Naive thymus-derived CD8-positive, alpha-beta T cell (primary cell): ENCODE measurements at places on chromosomes 5 and 9.

DNA sequence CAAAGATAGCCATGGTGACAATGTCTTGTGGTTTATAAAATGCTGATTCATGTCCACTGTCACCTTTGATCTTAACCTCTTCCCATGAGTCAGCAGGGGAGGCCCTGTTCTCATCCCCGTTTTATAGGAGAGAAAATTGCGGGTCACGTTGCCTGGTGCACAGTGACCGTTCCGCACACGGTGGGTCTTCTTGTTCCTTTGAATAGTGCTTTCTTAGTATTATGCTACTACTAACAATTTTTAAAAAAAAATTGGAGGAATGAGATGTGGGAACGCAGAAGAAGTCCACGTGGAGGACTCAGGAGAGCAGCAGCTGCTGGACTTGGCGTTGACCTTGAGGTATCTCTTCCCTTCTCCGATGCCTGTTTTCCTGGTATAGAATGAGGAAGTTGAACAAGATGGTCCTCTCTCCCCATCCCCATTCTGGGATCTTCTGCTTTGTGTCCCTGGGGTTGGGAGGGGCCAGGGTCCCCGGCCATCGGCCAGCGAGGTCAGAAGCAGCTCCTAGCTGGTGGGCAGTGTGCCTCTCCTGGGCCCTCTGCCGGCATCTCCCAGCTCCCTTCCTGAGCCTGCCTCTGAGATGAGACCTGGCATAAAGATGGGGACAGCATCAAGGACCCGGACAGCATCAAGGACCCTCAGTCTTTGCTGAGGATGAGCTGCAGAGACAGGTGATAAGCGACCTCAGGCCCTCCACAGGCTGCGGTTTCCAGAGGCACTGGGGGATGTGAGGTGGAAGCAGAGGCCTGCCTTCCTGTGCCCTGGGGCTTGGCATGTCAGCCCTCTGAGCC lies 143.9 kb downstream of the C9orf50 start:
- no peak overlapping the region for H3K27ac ChIP-seq
- no peak for DNase-seq

DNA sequence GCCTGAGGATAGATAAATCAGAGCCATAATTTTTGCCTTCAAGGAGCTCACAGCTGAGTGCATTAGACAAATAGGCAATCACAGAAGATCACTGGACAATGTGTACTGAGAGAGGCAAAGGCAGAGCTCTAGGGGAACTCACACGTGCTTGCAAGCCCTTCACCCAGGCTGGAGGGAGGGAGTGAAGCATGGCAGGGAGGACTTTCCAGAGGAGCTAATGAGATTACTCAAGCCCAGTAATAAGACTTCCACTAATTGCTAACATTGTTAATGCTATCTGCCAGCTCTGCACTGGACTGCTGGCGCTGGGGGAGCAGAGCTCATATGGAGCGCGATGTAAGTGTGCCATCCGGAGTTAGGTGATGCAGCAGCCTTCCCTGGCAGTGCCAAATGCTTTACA lies 408.4 kb downstream of the NTRK2 start:
- DNase-seq, result no peak
- H3K36me3 ChIP-seq, result no peaks in the 10 kb centered on the region
- H3K4me1 ChIP-seq, result no peaks in the 10 kb centered on the region
- peaks cover 5% of the 10 kb centered on the region for H3K27me3 ChIP-seq
- H3K27ac ChIP-seq, result no peak overlapping the region

GRCh38 chr5:35698047-35698808 lies 80.6 kb downstream of the SPEF2 start:
- H3K36me3 ChIP-seq, result peaks cover 23% of the 10 kb centered on the region
- no peaks in the 10 kb centered on the region for H3K27me3 ChIP-seq
- no peak overlapping the region for H3K4me3 ChIP-seq
- peak overlapping the region; percentile 38 for H3K27ac ChIP-seq
- no peaks in the 10 kb centered on the region for H3K4me1 ChIP-seq

- H3K27me3 ChIP-seq, result peaks cover 11% of the 10 kb centered on the region
- no peak overlapping the region for H3K27ac ChIP-seq
- H3K4me3 ChIP-seq, result no peak overlapping the region
- no peak for DNase-seq
Observed at GRCh38 chr9:6078382-6079105, 63.1 kb upstream of the RANBP6 start.

GRCh38 chr5:172172912-172173563 lies 15.0 kb downstream of the STK10 start:
- H3K4me3 ChIP-seq, result peak overlapping the region; percentile 88
- peaks cover 99% of the 10 kb centered on the region for H3K4me1 ChIP-seq
- DNase-seq, result no peak
- peaks cover 40% of the 10 kb centered on the region for H3K36me3 ChIP-seq

DNA sequence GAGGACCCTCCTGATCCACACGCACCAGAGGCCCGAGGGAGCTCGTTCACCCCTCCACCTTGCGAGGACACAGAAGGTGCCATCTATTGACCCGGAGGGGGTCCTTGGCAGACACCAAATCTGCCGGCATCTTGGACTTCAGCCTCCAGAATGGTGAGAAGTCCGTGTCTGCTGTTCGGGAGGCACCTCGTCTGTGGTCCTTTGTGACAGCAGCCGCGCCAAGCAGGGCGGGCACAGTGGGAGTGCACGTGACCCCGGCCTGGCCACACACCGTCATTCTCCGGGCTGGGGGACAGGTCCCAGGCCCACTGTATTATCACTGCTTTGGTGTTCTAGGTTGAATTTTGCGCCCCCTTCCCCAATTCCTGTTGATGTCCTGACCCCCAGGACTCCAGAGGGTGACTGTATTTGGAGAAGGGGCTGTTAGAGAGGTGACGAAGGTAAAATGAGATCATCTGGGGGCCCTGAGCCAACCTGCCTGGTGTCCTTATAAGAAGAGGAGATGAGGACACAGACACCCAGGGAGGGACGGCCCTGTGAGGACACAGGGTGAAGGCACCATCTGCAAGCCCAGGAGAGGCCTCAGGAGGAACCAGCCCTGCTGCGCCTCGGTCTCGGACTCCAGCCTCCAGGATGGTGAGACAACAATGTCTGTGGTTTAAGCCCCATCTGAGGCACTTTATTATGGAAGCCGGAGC lies 15.7 kb downstream of the LPCAT1 start:
- H3K36me3 ChIP-seq, result peaks cover 3% of the 10 kb centered on the region
- no peaks in the 10 kb centered on the region for H3K27me3 ChIP-seq
- DNase-seq, result no peak
- no peak overlapping the region for H3K4me3 ChIP-seq

GRCh38 chr5:33260098-33260497 lies 180.7 kb upstream of the TARS1 start:
- H3K27ac ChIP-seq, result no peak overlapping the region
- H3K36me3 ChIP-seq, result no peaks in the 10 kb centered on the region
- no peaks in the 10 kb centered on the region for H3K4me1 ChIP-seq
- no peak for DNase-seq

- no peaks in the 10 kb centered on the region for H3K36me3 ChIP-seq
- no peaks in the 10 kb centered on the region for H3K4me1 ChIP-seq
- no peaks in the 10 kb centered on the region for H3K27me3 ChIP-seq
- no peak overlapping the region for H3K27ac ChIP-seq
- DNase-seq, result no peak
- H3K4me3 ChIP-seq, result no peak overlapping the region
Observed at GRCh38 chr9:124694414-124695279, 76.5 kb downstream of the NR6A1 start.

GRCh38 chr5:134576386-134577021 lies 51.0 kb downstream of the JADE2 start:
- peaks cover 89% of the 10 kb centered on the region for H3K36me3 ChIP-seq
- H3K27me3 ChIP-seq, result no peaks in the 10 kb centered on the region
- H3K27ac ChIP-seq, result no peak overlapping the region

- no peak overlapping the region for H3K4me3 ChIP-seq
- H3K27me3 ChIP-seq, result peaks cover 24% of the 10 kb centered on the region
- H3K27ac ChIP-seq, result no peak overlapping the region
- no peaks in the 10 kb centered on the region for H3K36me3 ChIP-seq
- no peaks in the 10 kb centered on the region for H3K4me1 ChIP-seq
Observed at GRCh38 chr5:72130351-72130761, 23.1 kb downstream of the MAP1B start.

DNA sequence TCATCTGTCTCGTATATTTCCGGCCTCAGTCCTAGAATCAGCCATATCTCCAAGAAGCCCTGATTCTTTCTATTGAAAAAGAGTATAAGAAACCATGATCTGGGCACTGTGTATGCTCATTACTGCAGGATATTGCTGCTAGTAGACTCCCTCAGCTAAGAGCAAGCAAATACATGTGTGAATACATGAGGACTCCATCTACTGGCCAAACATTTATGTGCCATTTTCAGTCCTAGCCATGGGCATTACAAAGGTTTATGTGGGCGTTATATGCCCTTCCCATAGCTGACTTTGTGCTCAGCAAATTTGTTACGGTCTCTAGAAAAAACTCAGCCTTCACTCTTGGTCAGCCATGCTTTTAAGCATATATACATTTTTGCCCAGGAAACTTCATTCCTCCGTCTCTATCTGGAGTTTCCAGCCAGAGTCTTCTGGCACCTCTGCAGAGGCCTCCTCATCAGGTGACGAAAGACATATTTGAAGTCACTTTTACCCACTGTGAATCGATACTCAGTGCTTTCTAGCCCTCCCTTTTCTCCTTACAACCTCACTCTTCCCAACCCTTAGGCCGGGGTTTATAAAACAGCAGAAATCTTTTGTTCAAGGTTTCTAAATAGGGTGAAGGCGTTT lies 1495.6 kb upstream of the CDH6 start:
- no peak for DNase-seq
- H3K27ac ChIP-seq, result no peak overlapping the region
- no peaks in the 10 kb centered on the region for H3K27me3 ChIP-seq

DNA sequence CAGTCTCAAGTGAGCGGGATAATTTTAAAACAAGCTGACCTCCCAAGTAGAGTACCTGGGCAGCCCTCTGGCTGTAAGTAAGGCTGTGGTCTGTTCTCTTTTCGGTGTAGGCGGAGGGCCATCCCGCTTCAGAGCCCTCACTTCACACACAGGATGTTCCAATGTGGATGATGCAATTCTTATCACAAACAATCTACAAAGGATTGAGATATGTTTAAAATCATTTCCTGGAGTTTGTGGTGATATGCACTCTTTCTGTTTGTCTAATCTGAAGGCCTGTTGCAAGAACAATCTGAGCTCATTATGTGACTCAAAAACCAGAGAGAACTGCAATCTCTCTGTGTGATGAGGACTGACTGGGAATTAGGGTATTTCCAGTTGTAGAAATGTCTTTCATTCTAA lies 42.5 kb downstream of the ITGA2 start:
- peak overlapping the region; percentile 89 for H3K27ac ChIP-seq
- H3K4me1 ChIP-seq, result peaks cover 12% of the 10 kb centered on the region
- peak overlapping the region; percentile 19 for H3K4me3 ChIP-seq
- no peaks in the 10 kb centered on the region for H3K27me3 ChIP-seq
- DNase-seq, result no peak
- no peaks in the 10 kb centered on the region for H3K36me3 ChIP-seq

DNA sequence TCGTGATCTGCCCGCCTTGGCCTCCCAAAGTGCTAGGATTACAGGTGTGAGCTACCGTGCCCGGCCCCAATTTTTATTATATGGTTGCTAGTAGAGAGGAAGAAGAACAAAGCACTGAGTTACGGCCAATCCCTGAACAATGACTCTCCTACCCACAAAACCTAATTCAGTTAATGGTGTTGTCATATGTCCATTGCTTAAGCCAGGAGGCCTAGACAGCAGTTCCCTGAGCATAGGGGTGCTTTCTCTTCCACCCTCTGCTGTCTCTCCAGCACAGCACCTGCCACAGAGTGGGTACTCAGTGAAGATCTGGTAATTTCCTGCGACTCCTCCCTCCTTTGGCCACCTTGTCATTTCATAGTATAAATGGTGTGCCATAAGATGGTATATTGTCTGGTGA lies 21.4 kb upstream of the LTC4S start:
- no peak for DNase-seq
- H3K27me3 ChIP-seq, result no peaks in the 10 kb centered on the region
- H3K4me3 ChIP-seq, result no peak overlapping the region
- H3K27ac ChIP-seq, result no peak overlapping the region
- peaks cover 2% of the 10 kb centered on the region for H3K4me1 ChIP-seq

DNA sequence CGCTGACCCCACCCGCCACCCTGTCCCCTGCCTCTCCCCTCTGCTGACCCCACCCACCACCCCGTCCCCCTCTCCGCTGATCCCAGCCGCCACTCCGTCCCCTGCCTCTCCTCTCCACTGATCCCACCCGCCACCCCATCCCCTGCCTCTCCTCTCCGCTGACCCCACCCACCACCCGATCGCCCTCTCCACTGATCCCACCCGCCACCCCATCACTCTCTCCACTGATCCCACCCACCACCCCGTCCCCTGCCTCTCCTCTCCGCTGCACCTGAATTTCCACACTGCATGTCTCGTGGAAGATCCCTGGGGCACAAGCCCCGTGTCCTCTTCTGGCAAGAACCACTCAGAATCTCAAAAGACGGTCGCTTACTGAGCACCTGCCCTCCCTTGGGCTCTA lies 53.4 kb upstream of the OLFM1 start:
- H3K4me1 ChIP-seq, result no peaks in the 10 kb centered on the region
- H3K27me3 ChIP-seq, result no peaks in the 10 kb centered on the region
- no peaks in the 10 kb centered on the region for H3K36me3 ChIP-seq
- DNase-seq, result no peak
- no peak overlapping the region for H3K27ac ChIP-seq

DNA sequence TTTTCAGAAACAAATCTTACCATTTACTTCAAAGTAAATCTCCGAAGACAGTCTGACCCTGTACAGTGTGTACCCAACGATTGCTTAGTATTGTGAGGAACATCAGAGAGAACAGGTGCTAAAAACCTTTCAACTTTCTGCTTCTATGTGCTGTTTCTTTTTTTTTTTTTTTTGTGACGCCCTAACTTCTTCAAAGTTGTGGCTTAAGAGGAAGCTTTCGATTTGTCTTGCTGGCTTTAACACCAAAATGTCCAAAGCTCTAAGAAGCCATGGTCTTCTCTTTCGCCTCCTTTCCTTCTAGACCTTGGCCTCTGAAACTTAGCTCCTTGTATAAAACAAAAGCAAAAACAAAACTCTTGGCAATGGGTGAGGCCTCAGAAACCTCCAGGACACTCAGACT lies 1.2 kb downstream of the TNFSF8 start:
- H3K36me3 ChIP-seq, result peaks cover 7% of the 10 kb centered on the region
- H3K4me1 ChIP-seq, result peaks cover 58% of the 10 kb centered on the region
- H3K27ac ChIP-seq, result peak overlapping the region; percentile 93
- H3K27me3 ChIP-seq, result no peaks in the 10 kb centered on the region
